ENCODE measurements at places on chromosomes 4 and X. TPM values are rescaled to one million over a fixed set of nuclear protein-coding genes. Genes with fewer than 3 reads are reported as not detected.

FAT1 gene
- polyA plus RNA-seq: not detected

DCAF8L2 gene
- not detected for polyA plus RNA-seq

SHOX gene
- not detected for polyA plus RNA-seq

DGAT2L6 gene
- not detected for polyA plus RNA-seq

AKAP14 gene
- polyA plus RNA-seq: not detected

BMP3 gene
- polyA plus RNA-seq: 0.05 TPM

DUX4 gene
- polyA plus RNA-seq: not detected

FGD1 gene
- polyA plus RNA-seq: 0.55 TPM

RHOH gene
- 255 TPM for polyA plus RNA-seq

POU3F4 gene
- not detected for polyA plus RNA-seq

MAGEA1 gene
- not detected for polyA plus RNA-seq

CCKAR gene
- polyA plus RNA-seq: not detected

STPG2 gene
- 0.18 TPM for polyA plus RNA-seq

RIBC1 gene
- 0.78 TPM for polyA plus RNA-seq

CT45A3 gene
- polyA plus RNA-seq: not detected

FAM9B gene
- polyA plus RNA-seq: not detected

LRIT3 gene
- polyA plus RNA-seq: not detected

SMARCA1 gene
- not detected for polyA plus RNA-seq

LINC00632 gene
- polyA plus RNA-seq: not detected

NLGN3 gene
- 0.15 TPM for polyA plus RNA-seq

KLB gene
- 0.09 TPM for polyA plus RNA-seq

CNKSR2 gene
- 4.0 TPM for polyA plus RNA-seq

ARAP2 gene
- 20.8 TPM for polyA plus RNA-seq

PAGE4 gene
- polyA plus RNA-seq: not detected

SRPX2 gene
- polyA plus RNA-seq: not detected

GRIA2 gene
- polyA plus RNA-seq: not detected

USP17L21 gene
- polyA plus RNA-seq: not detected

NUDT11 gene
- 0.20 TPM for polyA plus RNA-seq

MTM1 gene
- 15.0 TPM for polyA plus RNA-seq

VCX gene
- not detected for polyA plus RNA-seq

SLC6A14 gene
- not detected for polyA plus RNA-seq

UGT8 gene
- 6.1 TPM for polyA plus RNA-seq

CENPC gene
- polyA plus RNA-seq: 18.7 TPM

CPLX1 gene
- not detected for polyA plus RNA-seq

IGFBP7 gene
- not detected for polyA plus RNA-seq

SCRG1 gene
- polyA plus RNA-seq: not detected

ADH7 gene
- polyA plus RNA-seq: not detected

CLDN34 gene
- polyA plus RNA-seq: not detected

SPATA4 gene
- not detected for polyA plus RNA-seq
